ENCODE measurements at places on chromosomes 7 and 10. TPM values are rescaled to one million over a fixed set of nuclear protein-coding genes. Genes with fewer than 3 reads are reported as not detected.

GRCh38 chr7:37287131-37287855 lies 161.4 kb downstream of the ELMO1 start:
- H3K4me3 ChIP-seq: no peak overlapping the region
- no peaks in the 10 kb centered on the region for H3K36me3 ChIP-seq

GRCh38 chr7:114539575-114539974 lies 125.0 kb downstream of the FOXP2 start:
- peaks cover 5% of the 10 kb centered on the region for H3K4me1 ChIP-seq
- no peak overlapping the region for H3K27ac ChIP-seq
- no peak for DNase-seq
- no peak overlapping the region for H3K4me3 ChIP-seq
- H3K27me3 ChIP-seq: no peaks in the 10 kb centered on the region

DNA sequence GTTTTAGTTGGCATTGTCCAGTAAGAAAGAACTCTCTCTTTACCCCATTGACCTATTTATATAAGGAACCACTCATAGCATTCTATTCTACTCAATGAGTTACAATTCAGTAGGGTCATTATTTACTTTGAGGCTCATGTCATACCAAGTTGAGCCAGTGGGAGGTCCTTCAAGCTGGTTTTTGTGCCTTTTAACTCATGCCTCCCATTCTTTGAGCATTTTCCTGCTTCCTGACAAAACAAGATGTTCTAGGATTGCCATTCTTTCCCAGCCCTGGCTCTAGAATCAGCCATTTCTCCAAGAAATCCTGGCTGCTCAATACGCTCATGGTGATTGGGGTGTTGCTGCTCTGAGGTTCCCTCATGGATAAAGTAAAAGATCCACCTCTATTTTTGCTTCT lies 250.1 kb downstream of the ABCA13 start:
- H3K27ac ChIP-seq: no peak overlapping the region
- no peak overlapping the region for H3K4me3 ChIP-seq
- no peaks in the 10 kb centered on the region for H3K36me3 ChIP-seq
- H3K27me3 ChIP-seq: no peaks in the 10 kb centered on the region
- no peaks in the 10 kb centered on the region for H3K4me1 ChIP-seq
- DNase-seq: no peak

Gene TMEM225B
- total RNA-seq: 1.8 TPM

GRCh38 chr7:44631458-44632115 lies 25.2 kb downstream of the OGDH start:
- peak overlapping the region; percentile 65 for H3K27ac ChIP-seq
- no peak for DNase-seq
- H3K4me3 ChIP-seq: no peak overlapping the region
- H3K4me1 ChIP-seq: peaks cover 23% of the 10 kb centered on the region
- no peaks in the 10 kb centered on the region for H3K27me3 ChIP-seq

DNA sequence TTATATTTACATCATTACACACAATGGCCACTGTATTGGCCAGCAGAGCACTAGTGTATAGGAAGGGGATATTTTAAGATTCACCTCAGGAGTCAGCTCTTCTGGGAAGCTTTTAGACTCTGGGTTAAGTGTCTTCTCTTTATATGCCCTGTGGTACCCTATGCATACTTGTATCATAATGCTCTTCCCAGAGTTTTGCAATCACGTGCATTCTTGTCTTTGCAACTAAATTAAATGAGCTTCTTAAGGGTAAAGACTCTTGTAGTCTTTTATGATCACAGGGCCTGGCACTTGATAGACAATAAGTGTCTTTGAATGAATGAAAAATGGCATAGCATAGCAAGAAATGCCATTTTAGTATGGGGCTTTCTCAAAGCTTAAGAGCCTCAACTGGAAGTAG lies 35.4 kb upstream of the ARMS2 start:
- no peak for DNase-seq
- peaks cover 38% of the 10 kb centered on the region for H3K36me3 ChIP-seq
- H3K27ac ChIP-seq: no peak overlapping the region

DNA sequence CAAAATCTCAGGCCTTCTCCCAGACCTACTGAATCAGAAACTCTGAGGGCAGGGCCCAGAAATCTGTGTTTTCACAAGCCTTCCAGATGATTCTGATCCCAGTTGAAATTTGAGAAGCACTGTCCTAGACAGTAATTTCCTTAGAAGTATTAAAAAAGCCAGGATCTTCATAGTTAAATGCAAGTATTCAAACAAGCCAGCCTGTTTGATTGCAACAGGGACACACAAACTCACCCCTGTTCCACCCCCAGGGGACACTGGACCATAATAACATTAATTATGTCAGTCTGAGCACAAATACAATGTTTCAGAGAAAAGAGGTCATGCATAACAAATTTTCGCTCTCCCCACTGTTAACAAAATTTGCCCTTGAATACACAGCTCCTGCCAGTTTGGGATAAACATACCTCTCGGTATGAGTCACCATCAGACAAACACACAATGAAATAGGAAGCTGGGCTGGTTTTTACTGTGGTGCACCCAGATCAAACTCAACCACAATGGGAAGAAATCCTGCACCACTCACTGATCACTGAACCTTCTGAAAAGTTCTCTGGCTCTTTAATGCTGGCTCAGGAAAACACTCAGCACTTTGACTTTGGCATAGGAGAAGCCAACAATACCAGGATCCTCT lies 34.3 kb downstream of the ABLIM1 start:
- no peaks in the 10 kb centered on the region for H3K27me3 ChIP-seq
- peaks cover 17% of the 10 kb centered on the region for H3K4me1 ChIP-seq
- no peak overlapping the region for H3K4me3 ChIP-seq
- no peaks in the 10 kb centered on the region for H3K36me3 ChIP-seq
